CD4-positive, alpha-beta T cell (primary cell): ENCODE measurements at places on chromosomes 13 and 19.

DNA sequence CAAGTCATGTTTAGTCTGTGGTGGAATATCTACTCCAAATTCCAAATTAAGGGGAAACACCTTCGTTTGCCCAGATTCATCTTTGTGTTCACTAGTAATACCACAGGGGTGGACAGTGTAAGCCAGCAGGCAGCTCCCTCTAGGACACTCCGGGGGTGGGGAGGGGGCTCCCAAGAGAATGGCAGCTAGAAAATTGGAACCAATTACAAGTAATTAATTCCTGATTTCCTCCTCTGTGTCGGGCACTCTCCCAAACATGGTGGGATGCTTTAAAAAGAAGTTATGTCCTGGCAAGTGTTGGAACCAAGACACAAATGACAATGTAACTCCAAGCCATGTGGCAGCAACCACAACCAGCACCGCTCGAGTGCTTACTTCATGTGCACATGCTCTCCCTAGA is 5.9 kb downstream of the COL4A1 start:
- DNase-seq = no peak

DNA sequence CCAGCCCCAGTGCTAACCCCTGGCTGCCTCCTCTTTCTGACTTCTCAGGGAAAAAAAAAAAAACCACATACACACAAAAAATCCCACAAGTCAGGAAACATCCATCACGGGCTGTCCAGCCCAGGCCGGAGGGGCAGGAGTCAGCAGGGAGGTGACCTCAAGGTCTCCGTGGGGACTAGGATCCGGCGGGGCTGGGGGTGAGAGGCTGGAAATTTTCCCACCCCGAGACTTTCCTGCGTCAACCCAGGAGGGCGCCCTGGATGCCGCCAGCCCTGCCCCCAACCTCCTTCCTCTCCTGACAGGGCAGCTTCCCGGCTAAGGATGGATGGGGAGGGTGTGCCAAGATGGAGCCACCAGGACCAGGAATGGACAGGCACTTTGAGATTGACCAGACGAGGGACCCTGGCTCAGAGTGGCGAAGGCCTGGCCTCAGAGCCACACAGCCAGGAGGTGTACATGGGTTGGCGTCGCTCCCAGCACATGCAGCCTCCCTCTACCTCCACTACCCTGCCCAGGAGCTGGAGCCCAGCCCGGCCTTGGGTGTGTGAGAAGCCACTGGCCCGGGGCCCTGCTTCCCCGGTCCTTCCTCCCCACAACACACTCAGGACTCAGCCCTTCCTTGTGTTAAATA is 33.3 kb downstream of the BLOC1S3 start:
- DNase-seq = no peak

- DNase-seq = no peak
Measured at GRCh38 chr13:113836768-113837559, 26.9 kb downstream of the GAS6 start.

DNA sequence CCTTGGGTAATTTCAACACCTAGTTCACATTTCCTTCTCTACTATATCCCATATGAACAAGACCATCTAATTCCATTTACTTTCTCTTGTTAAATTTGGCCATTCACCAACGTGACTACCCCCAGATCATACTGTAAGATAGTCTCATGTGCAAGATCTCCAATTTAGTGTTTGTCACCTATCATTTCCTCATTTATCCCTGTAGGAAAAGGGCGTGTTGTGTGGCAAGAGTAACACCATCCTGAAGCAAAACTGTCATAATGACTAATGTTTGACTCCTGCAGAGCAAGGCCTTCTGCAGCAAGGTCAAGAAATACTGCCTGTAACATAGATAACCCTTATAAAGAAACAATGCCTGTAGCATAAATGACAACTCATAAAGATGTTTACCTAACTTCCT is 51.3 kb downstream of the SUCLA2 start:
- DNase-seq = no peak

GRCh38 chr19:49570997-49571676 is 9.2 kb downstream of the NOSIP start:
- DNase-seq = peak; percentile 51

DNA sequence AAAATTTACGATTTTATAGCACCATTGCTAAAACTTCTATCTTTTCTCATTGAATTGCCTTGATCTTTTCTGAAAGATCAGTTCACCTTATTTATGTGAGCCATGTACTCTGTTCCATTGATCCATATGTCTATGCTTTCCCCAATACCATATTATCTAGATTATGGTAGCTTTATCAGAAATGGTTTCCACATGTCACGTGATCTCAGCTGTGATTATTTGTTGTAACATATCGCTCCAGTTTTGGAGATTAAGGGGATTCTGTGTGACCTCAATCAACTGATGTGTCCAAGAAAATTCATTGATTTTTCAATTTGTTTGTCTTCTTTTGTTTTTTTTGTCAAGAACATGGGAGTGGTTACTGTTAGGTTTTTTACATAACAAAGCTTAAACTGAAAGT is 1114.5 kb upstream of the ATXN8OS start:
- DNase-seq = no peak

- no peak for DNase-seq
Measured at GRCh38 chr13:73610799-73611592, 523.2 kb downstream of the KLF12 start.

GRCh38 chr13:27375686-27376326 is 48.6 kb upstream of the GTF3A start:
- DNase-seq = peak; percentile 52

DNA sequence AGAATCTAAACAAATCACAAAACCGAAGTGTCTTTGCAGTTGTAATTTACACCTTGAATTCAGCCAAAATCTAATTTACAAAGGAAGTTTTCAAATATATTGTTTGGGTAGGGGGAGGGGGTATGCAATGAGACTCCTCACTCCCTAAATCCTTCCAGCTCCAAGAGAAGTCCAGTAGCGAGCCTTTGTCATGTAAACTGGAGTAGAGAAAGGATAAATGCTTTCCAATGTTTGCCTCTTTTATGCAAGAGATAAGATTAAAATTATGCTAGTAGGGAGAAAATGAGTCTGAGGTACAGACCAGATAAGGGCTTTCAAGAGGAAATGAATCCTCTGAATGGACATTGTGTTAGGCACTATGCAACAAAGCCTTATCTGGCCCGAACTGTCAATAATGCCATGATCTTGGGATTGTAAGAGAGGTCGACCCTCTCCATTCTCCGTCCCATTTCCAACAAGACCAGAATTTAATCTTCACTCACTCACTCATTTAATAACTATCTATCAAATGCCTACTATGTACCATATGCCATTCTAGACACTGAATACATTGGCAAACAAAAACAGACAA is 199.2 kb downstream of the LACC1 start:
- no peak for DNase-seq

GRCh38 chr13:37945651-37946575 is 76.3 kb upstream of the TRPC4 start:
- DNase-seq = no peak

- DNase-seq = no peak
Measured at GRCh38 chr19:35629332-35629633, 447 bp downstream of the RBM42 start.

DNA sequence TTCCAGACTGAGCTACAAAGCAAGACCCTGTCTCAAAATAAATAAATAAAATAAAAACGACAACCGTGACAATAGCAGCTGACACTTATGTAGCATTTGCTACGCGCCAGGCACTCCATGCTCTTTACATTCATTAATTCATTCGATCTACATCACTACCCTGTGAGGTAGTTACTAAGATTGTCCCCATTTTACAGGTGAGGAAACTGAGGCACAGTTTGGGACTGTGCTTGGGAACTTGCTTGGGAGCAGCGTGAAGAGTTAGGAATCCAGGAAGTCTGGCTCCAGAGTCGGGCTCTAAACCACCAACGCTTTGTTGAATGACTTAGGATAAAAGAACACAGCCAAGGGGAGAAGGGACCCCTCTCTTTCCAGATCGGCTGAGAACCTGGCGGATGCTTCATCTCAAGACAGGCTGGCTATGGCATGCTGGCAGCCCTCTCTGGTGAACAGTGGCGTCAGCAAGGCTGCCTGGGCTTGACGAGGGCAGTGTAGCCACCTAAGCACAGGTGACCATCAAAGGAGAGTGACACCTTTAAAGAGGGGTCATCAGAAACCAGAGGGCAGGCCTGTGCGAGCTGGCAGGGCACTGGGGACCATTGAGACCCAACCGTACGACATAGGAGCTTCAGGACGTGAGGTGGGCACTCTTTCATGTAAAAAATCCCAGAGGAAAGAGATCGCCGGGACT is 591 bp downstream of the DOHH start:
- no peak for DNase-seq

DNA sequence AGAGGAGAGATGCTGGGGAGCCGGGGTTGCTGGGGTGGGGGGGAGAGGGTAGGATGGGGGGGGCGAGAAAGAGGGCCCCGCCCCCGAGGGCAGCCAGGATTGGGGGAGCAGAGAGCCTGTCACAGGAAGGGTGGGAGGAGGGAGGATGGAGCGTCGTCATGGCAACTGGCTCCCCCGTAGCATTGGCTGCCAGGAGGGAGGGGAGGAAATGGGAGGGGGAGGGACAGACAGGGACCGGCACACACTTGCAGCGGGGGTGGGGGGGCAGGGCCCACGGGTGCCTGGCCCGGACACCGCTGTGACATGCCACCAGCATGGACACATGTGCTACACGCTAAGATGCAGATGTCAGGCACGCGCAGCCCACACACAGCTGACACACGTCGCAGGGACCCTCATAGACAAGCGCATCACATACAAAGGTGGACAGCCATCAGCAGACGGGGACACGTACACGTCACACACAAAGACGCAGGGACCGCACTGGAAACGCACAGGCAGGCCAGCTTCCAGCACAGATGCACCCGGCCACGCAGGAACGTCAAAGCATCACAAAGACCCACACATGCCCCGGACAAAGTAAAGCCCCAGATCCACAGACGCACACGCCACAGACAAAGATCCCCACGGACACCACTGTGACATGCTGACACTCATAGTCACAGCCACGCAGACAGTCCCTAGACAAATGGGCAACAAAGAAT is at the start of gene LMTK3:
TSS of gene LMTK3 (minus strand) at position 36 of the 704 bp plus-strand sequence. CDS start 259 bp downstream, outside the sequence.
- DNase-seq = peak; percentile 85

DNA sequence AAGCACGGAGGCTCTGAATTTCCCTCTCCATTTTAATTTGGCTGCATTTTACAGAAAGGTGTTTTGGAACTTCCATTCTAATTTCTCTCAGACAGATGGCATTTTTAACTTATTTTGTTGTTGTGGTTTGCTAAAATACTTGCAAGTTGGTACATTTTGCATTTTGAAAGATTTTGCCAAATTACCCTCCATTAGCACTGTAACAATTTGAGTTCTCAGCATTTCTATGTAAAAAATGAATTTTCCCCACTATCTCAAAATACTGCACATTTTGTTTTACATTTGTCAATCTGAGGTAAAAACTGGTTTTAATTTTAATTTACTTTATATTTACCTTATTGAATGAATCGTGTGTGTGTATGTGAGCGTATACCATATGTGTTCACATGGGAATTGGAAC is 7.0 kb upstream of the HNRNPL start:
- no peak for DNase-seq

GRCh38 chr19:51001515-51001914 is at the start of gene KLK8:
Gene KLK8 (minus strand): TSS chr19:51001604. CDS start chr19:51001167, 437 bp downstream.
- no peak for DNase-seq

DNA sequence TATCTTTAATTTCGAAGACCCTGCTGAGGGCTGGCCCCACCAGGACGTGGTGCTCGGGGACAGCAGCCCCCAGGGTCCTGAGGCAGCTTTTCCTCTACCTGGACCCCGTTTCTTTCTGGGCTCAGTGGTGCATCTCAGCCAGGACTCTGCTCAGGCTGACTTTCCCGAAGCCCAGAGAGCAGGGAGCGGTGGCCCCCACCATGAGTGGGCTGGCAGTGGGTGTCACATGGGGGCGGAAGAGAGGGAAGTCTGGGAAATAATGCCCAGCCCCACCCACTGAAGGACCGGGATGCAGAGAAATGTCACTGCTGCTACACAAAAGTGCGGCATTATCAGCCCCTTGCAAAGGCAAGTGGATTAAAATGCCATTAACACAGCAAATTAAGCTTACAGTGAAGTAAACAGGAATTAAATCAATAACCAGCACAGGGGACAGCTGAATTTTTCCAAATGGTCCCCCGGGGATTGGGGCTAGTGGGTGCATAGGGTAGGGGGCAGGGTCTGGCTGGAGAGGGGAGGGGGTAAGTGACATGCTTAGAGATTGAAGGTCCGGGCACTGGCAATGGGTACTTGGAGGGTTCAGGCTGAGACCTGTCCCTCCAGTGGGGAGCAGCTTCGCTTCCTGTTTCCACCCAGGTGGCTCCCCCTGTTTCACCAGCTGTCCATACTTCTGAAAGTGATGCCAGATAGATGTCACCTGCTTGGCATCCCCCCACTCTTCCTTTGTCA is 177.3 kb downstream of the URI1 start:
- no peak for DNase-seq

DNA sequence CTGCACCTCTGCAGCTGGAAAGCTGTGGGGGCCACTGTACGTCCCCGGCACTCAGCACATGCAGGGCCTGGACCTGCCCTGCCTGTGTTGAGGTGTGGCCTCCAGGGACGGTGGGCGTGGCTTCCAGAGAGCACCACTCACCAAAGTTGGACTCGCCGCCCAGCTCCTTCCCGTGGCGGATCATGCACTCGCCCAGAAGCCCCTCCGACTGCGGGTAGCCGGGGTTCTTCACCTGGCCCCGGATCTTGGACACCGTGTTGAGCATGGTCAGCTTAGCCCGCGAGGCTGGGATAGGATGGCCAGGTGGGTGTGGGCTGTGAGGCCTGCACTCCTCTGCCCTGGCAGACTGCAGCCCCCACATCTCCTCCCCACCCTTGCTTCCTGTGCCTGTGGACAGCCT is 22.0 kb downstream of the MPND start:
- no peak for DNase-seq

DNA sequence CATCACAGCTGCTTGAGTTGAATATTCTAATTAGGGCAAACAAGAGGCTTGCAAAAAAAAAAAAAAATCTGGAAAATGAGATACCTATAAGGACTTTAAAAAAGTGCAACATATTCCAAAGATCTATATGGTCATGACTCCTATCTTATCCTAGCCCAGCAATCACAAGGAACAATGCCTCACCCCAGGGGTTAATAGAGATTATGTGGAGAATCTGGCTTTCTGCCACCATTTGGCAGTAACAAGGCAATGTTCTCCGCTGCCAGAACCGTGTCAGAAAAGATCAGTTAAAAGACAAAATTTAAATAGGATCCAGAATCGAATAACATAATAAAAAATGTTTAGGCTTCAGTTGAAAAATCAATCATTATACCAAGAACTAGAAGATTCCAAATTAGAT is 1643.2 kb upstream of the PRR20A start:
- DNase-seq = no peak

- no peak for DNase-seq
Measured at GRCh38 chr13:42275098-42275471, 3.1 kb downstream of the AKAP11 start.

DNA sequence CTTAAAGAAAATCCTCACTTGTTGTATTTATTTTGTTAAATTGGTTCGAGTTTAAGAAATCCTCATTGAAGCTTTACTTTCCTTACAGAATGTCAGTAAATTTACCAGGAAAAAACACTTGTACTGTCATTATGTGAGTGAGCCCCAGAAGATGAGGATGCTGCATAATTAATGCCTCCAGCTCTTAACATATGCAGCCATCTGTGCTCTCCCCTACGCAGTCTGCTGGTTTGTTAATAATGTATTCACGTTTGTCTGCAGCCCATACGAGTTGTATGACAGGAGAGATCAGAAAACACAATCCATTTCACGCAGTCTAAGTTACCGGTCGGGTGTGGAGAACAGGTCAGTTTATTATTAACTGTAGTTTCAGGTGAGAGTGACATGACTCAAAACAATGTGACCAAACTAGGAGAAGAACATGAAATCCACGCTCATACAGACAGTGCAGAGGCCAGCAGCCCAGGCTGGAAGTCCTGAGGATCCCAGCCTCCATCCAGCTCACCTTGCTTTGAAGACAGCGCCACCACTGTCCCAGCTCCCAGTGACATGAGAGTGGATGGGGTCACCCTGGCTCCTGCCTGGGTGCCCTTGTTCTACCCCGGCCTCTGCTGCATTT is 19.8 kb upstream of the ATP11A start:
- DNase-seq = no peak
